ENCODE measurements at places on chromosomes 16 and 17.

DNA sequence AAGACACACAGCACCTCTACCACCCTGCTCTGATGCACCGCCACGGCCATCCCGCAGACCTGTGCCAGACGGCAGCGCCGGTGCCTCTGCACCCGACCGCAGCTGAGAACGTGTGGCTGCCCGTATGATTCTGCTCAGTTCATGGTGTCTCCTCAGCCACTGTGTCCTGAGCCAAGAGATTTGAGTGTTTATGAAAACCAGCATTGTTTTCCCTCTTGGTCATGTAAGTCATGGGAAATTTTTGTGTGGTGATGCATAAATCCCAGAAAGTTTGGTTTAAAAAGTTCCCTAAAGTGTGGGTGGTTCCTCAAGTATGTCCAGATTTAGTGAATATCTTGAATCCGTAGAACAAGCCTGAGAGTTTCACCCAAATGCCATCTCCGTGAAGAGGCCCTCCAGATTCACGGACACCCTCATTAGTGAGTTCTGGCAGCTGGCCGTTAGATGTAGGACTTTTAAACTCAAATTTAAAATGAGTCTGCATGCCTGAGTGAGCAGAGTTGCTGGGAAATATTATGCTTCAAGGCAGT is 57.6 kb downstream of the CDRT4 start:
- DNase-seq, result peak; percentile 61

- DNase-seq, result no peak
These were observed 73.3 kb downstream of the AKAP1 start for GRCh38 chr17:57158325-57158724.

- no peak for DNase-seq
These were observed 244.2 kb downstream of the GSG1L start for GRCh38 chr16:27819356-27819755.

GRCh38 chr17:21283482-21284318 is 811 bp upstream of the MAP2K3 start:
- no peak for DNase-seq

- DNase-seq, result no peak
These were observed 268.0 kb upstream of the IRX3 start for GRCh38 chr16:54554581-54554980.

All from eye (tissue), 1 donor.